ENCODE measurements at places on chromosomes 11 and 22.

- DNase-seq, result no peak
Measured at GRCh38 chr11:8097926-8098325, 16.9 kb downstream of the TUB start.

- no peak for DNase-seq
Measured at GRCh38 chr22:39422101-39422500, 22.5 kb downstream of the TAB1 start.

DNA sequence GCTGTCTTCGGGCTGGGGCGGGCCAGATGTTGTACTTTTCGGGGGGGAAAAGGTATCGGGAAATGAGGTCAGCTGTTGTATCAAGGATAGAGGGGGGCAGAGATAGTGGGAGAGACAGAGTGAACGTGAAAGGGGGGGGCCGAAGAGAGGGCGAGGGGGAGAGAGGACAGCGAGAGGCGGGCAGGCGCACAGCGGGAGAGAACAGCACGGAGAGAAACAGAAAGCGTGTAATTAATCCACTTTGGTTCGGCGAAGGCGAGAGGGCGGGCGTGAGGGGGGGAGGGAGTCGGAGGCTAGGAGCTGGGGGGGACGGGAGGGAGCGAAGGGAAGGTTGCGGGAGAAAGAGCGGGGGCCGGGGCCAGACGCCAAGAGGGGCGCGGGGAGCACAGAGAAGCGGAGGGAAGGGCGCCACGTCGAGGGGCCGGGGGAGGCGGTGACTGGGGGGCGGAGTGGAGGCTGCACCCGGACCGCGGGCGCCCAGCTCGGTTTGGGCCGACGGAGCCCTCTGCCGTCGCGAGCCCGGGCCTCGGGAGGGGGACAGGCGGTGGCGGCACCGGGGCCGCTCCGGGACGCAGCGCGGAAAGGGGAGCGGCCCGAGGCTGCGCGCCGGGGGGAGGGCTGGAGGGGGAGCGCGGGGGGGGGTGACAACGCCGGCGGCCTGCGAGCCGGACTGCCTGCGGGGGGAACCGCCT, 612 bp downstream of the IGF2 start:
- DNase-seq, result no peak

DNA sequence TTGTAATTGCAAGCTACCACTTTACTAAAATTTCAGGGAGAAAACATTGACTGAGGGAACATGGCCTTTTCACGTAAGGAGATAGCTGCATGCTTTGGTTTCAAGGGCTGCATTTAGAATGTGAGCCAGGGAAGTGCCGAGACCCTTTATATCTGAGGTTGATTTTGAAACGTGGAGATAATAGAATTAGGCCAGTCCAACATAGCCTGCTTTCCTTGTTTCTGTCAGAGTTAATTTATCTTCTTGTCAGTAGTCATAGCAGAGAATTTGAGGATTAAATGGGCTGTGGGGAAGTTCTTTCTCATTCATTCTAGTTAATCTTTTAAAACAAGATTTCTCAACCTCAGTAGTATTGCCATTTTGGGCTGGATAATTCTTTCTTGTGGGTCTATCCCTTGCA, 12.2 kb downstream of the ALKBH3 start:
- DNase-seq, result no peak

DNA sequence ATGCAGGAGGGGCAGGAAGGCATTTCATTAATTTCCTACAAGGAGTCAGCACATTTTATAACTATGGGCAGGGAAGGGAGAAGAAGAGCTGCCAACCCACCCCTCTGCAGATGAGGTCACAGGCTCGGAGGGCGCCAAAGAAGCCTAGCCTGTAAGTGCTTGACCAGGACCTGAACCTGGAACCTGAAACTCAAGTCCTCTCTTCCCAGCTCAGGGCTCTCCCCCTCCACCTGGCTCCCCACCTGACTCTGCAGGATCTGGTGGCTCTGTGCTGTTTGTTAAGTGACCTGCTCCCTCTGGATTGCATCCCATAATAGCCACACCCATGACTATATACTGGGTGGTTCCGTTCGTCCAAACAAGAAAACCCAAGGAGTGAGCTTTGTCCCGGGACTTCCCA, 27.3 kb downstream of the SCGB1A1 start:
- DNase-seq, result no peak

DNA sequence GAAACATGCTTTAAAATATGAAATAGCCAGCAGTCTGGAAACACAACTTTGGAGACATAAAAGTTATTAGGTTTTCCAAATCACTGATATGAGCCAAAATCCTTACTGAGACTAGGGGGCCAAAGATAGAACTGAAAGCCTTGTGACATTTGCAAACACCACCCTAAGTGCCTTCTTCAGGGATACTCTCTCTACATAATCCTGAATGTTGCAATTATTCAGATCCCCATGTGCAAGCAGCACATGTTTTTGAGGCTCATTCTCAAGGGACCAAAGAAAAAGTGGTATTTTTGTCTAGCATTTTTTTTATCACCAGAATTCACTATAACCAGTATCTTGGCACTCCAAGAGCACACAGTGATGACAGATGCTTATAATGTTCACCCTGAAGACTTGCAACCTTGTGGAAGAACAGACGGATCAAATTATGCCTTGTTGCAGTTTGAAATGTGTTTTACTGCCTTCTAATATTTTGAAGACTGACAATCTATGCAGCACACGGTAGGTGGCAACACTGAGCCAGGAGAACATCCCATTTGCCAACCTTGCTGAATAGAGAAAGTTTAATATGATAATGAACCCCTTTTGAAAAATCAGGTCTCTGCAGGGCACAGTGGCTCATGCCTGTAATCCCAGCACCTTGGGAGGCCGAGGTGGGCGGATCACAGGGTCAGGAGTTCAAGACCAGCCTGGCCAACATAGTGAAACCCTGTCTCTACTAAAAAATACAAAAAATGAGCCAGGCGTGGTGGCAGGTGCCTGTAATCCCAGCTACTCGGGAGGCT, 78.5 kb downstream of the PLEKHA7 start:
- DNase-seq, result no peak

GRCh38 chr22:19197997-19198865, 19.7 kb upstream of the SLC25A1 start:
- DNase-seq, result no peak

GRCh38 chr22:43925433-43926348, 2.1 kb downstream of the PNPLA3 start:
- DNase-seq, result no peak

DNA sequence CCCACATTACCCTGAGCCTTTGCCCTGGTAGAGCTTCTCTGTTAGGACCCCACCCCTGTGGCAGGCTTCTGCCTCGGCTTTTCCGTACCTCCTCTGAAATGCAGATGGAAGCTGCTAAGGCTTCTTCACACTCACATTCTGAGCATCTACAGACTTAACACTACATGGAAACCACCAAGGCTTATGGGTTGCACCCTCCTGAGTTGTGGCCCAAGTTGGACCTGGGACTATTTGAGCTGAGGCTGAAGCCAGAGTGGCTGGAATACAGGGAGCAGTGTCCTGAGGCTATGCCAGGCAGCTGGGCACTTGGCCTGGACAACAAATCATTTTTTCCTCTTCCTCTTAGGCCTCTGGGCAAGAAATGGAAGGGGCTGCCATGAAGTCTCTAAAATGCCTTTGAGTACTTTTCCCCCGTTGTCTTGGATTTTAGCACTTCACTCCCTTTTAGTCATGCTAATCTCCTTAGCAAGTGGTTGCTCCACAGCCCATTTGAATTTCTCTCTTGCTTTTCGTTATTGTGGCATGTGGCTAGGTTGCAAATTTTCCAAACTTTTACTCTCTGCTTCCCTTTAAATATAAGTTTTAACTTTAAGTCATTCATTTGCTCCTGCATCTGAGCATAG, 114.8 kb upstream of the FIBIN start:
- DNase-seq, result no peak

DNA sequence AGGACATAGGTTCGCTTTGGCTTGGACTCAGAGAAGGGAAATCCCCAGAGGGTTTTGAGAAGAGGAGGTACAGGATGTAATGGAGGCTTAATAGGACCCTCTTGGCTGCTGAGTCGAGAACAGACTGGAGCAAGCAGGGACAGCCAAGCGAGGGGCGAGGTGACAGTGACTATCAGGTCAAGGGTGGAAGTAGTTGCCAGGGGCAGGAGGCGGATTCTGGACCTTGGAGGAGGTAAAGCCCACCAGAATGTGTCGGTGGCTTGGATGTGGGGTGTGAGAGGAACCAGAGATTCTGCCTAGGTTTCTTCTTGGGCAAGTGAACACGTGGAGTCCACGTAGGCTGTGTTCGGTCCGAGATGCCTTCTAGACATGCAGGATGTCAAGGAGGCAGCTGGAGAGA, 4.4 kb downstream of the TRMT112 start:
- DNase-seq, result no peak

GRCh38 chr11:127862406-127862805, 725.0 kb downstream of the ETS1 start:
- no peak for DNase-seq

- DNase-seq, result no peak
Measured at GRCh38 chr11:44377121-44377520, 67.2 kb upstream of the ALX4 start.

DNA sequence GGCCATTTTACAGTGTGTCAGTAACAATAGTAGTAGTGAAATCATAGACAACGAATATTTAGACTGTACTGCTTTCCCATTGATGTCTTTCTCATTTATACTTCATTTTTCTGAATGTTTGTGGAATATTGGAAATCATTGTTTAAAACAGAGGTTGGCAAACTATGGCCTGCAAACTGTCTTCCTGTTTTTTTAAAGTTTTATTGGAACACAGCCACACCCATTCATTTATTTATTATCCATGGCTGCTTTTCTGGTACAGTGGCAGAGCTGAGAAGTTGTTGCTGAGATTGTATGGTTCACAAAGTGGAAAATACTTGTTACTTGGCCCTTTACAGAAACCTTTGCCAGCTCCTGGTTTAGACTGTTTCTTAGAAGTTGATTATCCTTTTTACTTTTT, 13.7 kb downstream of the FAR1 start:
- DNase-seq, result no peak
